H7 (cell line): ENCODE measurements at places on chromosomes 13 and 19. TPM values are rescaled to one million over a fixed set of nuclear protein-coding genes. Genes with fewer than 3 reads are reported as not detected.

DNA sequence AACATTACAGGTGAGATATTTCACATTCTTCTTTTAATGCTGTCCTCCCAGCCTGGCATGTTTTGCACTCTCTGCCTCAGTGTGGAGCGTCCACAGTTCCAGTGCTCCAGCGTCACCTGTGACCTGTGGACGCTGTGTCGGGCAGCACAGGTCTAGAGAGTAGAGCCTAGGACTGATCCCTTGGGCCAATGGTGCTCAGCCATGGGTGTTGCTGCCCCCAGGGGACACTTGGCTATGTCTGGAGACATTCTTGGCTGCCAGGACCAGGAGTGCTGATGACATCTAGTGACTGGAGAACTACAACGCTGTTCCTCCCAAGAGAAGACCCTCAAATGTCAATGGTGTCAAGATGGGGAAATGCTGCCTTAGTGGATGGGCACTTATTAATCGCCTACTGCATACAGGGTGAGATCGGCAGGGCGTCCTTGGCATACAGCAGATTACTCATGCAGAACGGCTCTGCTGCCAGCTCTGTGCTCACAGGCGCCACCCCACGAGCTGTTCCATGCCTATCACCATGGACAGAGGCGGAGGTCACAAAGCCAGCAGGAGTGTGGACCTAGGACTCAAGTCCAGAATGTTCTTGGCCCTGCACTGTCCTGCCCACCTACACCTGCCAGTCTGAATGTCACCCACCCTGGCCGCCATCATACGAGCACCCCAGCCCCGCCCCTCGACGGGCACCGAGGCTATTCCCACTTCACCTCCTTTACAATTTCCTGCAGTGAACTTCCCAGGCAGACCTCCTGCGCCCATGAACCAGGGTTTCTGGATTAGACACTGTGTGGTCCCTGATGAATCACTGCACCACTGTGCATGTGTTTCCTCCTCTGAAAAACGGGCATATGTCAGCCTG is 13.9 kb upstream of the MADCAM1 start:
- DNase-seq: peak; percentile 64

- peak; percentile 100 for DNase-seq
Observed at GRCh38 chr13:100674872-100675660, 471 bp upstream of the TMTC4 start.

Gene CACNG7
- total RNA-seq: 3.8 and 4.5 TPM in 2 replicates

DNA sequence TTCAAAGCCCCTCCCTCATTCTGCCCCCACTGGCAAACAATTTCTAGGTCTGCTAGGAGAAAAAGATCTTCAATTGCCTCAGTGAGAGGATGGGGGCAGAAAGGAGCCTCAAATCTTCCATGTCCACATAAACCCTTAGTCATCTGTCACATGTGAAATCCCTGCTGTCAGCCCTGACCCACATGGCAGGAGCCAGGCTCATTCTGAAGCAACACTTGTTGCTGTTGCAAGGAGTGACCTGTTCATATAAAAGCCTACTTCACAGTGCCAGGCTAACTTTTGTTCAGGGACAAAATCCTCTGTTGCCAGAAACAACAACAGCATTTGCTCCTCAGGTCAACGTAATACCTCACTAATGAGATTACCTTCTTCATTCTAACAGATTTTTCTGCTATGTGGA is 70.5 kb downstream of the IRS2 start:
- DNase-seq: no peak

DNA sequence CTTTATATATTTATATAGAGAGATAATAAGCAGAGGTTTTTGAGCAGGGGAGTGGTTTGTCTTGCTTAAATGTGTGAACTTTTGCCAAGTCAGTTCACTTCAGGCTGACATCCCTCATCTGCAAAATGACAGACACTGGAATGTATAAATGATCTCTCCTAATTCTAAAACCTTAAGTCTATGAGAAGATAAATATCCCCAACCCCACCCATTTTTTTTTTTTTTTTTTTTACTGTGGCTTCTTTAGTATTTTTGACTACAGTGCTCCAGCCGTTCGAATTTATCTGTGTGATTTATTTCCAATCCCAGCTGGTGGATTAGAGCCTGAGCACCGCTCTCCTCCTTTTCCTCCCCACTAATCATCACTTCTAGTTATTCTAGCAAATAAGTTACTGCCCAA is 234.8 kb downstream of the DACH1 start:
- DNase-seq: no peak

Gene SCN1B
- 8.1 and 8.9 TPM in 2 replicates for total RNA-seq

- DNase-seq: no peak
Observed at GRCh38 chr13:98275681-98276171, 98.7 kb upstream of the RNF113B start.

GRCh38 chr19:7083076-7083956 is 13.8 kb downstream of the ZNF557 start:
- no peak for DNase-seq

DNA sequence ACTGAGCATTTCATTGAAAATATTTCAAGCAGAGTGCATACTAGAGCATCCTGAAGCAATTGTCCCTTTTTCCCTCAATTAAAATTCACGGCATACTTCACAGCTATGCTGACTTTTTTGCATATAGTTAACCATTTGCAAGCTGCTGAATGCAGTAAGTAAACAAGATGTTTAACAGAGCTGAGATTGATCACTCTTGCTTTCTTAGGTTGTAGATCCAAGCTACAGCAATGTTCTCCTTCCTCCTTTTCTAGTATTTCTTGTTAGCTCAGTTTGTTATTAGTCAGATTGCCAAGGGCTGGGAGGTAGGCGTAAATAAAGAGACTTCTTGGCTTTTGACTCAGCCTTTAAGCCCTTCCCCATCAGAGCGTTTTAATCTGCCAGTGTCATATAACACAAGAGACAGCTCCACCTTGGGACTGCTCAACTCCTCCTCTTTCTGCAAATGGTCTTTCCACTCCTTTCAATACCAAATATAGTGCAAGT is at the start of gene SLITRK6:
SLITRK6 (minus strand) TSS at position 323 of the 486 bp plus-strand sequence. CDS start 2,911 bp downstream, outside the sequence.
- DNase-seq: peak; percentile 3

Gene HSPBP1
- total RNA-seq: 54.4 and 92.3 TPM in 2 replicates

Gene LRRC8E
- total RNA-seq: 1.6 and 4.0 TPM in 2 replicates

Gene RGL3
- total RNA-seq: 1.6 and 7.8 TPM in 2 replicates

Gene CAB39L
- total RNA-seq: 4.0 and 7.1 TPM in 2 replicates

DNA sequence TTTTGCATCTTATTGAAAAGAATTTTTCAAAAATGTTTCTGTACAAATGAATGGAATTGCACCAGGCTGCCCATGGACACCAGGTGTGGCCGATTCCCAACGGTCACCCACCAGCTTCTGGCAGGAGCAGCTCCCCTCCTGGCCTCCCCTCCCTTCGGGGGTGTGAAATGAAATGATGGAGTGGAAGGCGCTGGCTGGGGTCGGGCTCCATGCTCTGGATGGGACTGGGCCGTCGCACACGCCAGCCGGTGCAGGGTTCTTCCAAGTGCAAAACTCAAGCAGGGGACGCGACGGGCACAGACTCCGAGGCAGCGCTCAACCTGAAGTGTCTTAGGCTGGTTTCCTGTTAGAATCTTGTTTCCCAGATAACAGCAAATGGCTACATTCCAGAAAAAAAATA is 21.9 kb downstream of the C19orf44 start:
- peak; percentile 44 for DNase-seq

Gene KCNRG
- 0.33 and 1.0 TPM in 2 replicates for total RNA-seq

DNA sequence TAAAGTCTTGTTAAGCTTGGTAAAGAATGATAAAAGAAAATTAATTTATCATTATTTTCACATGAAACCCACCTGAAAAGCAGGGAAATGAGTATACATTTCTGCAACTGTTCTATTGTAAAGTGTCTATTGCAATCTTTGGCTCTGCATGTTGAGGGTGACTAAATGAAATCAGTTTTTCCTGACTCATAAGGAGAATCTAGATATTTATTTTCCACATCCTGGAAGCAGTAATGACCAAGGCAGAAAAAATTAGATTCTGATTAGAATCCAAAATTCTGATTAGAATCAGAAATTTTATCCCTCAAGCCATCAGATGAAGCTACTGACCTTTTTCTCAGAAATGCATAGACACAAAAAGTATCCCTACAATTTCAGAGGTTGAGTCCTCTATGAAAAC is 178.4 kb downstream of the MYO16 start:
- no peak for DNase-seq

DNA sequence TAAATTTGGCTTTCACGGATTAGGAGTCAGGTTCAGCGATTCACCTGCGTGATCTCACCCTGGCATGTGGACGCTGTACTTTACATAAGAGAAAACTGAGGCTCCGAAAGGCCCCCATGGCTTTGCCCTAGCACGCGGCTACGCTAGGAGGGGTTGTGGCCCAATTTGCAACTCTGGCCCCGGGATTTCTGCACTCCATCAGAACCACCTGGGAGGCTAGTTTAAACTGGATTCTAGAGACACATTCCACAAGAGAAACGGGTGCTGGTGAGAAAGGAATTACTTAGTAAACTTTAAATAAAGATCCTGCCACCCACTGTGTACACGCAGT is 6.2 kb downstream of the BCL3 start:
- peak; percentile 53 for DNase-seq

- no peak for DNase-seq
Observed at GRCh38 chr13:76461999-76462398, 424.2 kb downstream of the KCTD12 start.

DNA sequence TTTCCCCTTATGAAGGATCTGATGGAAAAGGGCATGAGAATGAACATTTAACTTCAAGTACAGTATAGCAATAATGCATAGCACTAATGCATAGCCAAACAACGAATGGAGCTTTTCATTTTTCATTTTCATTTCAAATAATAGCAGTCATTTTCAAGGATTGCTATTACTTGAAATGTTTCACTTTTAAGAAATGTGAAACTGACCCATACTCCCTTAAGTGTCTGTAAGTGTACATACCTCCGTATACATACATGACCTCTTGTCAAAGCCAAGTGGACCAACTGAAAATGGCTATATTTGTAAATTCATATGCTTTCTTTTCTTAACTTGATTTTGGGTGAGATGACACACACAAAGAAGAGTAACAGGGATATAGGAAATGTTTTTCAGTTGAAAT is 3.8 kb downstream of the RAP2A start:
- DNase-seq: no peak

- no peak for DNase-seq
Observed at GRCh38 chr19:57269515-57270250, 10.6 kb upstream of the ZNF460 start.

- DNase-seq: no peak
Observed at GRCh38 chr13:99037756-99038155, 59.9 kb upstream of the DOCK9 start.

Gene SPRY2
- 58.5 and 60.6 TPM in 2 replicates for total RNA-seq

Gene TUBA3C
- not detected in 2 replicates for total RNA-seq

DNA sequence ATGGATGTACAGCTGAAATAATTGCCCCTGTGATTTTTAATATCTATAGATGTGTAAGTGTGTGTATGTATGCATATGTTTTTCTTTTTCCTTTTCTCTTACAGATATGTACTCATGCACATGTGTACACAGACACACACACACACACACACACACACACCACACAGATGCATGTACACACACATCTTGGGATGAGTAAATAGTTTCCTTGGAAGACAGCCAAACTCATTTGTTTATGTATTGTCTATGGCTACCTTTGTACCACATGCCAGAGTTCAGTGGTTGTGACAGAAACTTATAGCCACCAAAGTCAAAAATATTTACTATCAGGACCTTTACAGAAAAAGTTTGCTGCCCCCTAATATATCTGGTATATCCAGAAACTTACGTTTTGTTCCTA is 192.6 kb downstream of the MAB21L1 start:
- DNase-seq: no peak

DNA sequence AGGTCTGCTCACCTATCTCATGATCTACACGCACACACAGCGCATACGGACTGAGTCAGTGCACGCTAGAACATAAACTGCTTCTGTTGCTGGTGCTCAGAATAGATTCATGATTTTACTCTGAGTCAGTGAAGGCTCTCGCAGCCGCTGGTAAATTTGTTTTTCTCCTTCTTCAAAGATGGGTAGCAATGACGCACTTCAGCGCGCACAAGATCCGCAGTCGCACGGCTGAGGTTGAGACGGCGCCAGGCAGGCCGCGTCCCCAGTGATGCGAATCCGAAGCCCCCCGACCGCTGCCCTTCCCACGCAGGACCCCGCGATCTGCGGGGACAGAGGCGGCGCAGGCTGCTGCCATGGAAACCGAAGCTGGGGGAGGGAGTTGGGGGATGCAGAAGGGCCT is 103.7 kb upstream of the USP29 start:
- no peak for DNase-seq

Gene PDX1
- total RNA-seq: not detected in 2 replicates

DNA sequence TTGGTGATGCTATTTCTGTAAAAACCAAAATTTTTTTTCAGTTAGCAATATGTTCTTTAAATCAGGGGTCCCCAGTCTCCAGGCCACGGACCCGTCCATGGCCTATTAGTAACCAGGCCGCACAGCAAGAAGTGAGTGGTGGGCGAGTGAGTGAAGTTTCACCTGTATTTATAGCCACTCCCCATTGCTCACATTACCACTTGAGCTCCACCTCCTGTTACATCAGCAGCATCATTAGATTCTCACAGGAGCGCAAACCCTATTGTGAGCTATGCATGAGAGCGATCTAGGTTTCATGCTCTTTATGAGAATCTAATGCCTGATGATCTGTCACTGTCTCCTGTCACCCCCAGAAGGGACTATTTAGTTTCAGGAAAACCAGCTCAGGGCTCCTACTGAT is 58.9 kb upstream of the SLC7A1 start:
- DNase-seq: no peak

DNA sequence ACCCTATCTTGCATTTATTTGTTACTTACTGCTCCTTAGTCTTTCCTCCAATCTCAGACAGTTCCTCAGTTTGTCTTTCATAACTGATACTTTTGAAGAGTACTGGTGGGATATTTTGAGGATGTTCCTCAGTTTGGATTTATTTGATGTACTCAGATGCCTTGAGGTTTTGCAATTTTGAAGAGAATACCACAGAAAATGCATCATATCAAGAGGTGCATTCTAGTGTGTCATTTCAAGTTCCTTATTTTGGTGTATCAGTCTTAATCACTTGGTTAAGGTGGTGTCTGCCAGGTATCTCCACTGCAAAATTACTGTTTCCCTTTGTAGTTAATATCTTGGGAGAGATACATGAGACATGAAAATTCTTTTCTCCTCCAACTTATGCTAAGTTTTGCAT is 75.1 kb downstream of the URI1 start:
- DNase-seq: no peak

Gene CYP4F2
- not detected in 2 replicates for total RNA-seq
